ENCODE measurements at places on chromosomes 4 and X. TPM values are rescaled to one million over a fixed set of nuclear protein-coding genes. Genes with fewer than 3 reads are reported as not detected.

Gene TCEAL2
- not detected for total RNA-seq

Gene GPM6B
- 1.1 TPM for total RNA-seq

Gene SLIT2
- total RNA-seq: 10.1 TPM

Gene SMR3B
- not detected for total RNA-seq

Gene MAGEC2
- total RNA-seq: not detected

Gene SNCA
- total RNA-seq: 120 TPM

Gene GC
- total RNA-seq: not detected

Gene AADAT
- 0.07 TPM for total RNA-seq

Gene CORIN
- 0.56 TPM for total RNA-seq

Gene EGF
- 0.04 TPM for total RNA-seq

Gene IQSEC2
- 3.9 TPM for total RNA-seq

Gene CFAP97
- 26.8 TPM for total RNA-seq

Gene CENPI
- 44.7 TPM for total RNA-seq

Gene TACC3
- 18.1 TPM for total RNA-seq

Gene SFRP2
- total RNA-seq: not detected

Gene ZNF630
- 2.3 TPM for total RNA-seq

Gene DUX4
- total RNA-seq: not detected

Gene F8A3
- total RNA-seq: 0.56 TPM

Gene KLB
- total RNA-seq: not detected

Gene FRMPD4
- not detected for total RNA-seq

Gene FAAH2
- 1.4 TPM for total RNA-seq

Gene GAGE12F
- total RNA-seq: not detected

Gene BANK1
- not detected for total RNA-seq
